ENCODE measurements at places on chromosomes 4 and X.
A peak's percentile ranks its signal among the peaks of the same experiment; 100 is the strongest.

DNA sequence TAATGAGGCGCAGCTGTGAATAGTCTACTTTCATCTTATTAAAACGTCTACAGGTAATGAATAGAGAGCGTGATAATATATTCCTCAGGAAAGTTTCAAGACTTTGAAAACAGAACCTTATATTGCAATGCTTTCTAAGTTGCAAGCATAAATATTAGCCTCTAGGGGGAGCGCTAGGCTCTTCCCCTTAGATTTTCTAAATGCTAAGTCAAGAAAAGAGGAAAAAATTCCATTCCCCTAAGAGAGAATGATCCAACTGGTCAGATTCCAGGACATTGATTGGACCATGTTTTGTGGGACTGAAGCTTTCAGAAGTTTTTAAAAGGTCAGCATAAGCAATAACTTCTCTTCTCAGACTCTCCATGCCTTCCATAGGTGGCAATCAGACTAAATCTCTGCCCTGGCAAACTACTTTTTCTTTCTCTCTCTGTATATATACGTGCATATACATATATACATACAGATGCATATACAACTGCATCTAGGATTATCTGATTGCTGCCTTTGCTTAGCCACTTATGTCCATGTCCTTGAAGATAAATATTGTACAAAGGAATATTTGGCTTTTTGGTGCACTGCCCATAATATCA is 492.9 kb downstream of the INPP4B start:
- no peak for DNase-seq

DNA sequence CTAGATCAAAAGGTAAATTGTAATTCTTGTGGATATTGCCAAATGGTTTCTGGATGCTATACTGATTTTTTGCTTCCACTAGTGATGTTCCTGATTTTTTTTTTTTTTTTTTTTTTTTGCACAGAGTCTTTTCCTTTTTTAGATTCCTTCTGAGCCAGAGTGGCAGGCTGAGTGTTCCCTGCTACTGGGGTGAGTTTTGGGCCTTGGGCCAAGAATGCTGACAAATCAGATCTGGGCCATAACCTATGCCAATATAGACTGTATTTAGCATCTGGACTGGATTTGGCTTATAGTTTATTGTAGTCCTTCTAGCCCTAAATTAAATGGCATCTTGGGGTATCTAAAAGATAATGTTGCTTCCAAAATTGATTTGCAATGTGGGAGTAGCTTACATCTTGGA is 52.8 kb downstream of the REPS2 start:
- DNase-seq: no peak

- DNase-seq: no peak
These were observed 31.5 kb downstream of the SMS start for GRCh38 chrX:21972046-21972445.

DNA sequence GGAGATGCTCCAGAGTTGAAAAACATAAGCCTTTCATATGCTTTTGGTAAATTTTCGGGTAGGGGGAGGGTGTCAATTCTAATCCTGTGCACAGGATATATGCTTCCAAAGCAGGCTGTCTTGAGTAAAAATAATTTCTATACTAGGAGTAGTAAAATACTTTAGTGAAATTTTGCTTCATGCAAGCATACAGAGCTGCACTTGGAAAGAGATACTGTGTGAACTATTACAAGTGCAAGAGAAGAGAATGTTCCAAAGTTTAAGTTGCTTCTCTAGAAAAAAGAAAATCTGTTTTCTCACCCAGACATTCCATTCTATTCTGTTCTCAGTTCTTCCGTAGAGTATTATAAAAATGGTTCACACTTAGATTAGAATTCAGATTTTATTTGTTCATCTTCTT is 324.6 kb upstream of the AADAT start:
- no peak for DNase-seq

DNA sequence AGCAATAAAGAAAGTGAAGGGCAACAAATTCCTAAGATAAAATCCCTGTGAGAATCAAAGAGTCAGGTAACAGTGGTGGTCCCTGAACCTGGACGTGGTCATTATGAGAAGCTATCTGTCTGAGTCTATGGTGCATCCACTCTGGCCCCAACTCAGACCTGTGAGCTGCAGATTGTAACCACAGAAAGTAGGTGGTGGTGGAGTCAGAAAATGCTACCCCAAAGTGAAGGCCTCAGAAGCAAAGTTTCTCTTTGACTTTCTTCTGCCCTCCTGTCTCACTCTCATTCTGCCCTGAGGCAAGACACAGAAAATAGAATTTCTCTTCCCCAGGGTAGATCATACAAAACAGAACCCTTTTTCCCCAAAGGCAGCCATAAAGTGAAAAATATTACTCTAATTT is 84.1 kb upstream of the NEIL3 start:
- no peak for DNase-seq

- DNase-seq: no peak
These were observed 6.7 kb upstream of the MSX1 start for GRCh38 chr4:4852591-4853362.

DNA sequence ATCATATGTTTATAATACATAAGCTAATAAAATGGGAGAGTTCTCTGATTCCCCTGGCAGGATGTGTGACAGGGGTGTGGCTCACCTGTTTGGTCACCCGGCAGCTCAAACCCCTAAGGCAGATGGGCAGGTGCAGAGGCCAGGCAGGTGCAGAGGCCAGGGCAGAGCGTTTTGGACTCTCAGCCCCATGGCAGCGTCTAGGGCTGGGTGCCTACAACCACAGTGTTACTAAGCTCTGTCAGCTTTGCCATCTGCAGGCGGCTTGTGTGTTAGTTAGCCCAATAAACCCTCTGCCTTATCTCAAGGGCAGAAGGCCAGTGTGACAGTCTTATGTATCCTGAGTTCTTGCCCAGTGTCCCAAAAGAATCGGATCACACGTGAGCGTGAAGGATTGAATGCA is 54.0 kb upstream of the UGT2B15 start:
- no peak for DNase-seq

GRCh38 chr4:82799006-82799881 is 648 bp upstream of the SCD5 start:
- peak; percentile 14 for DNase-seq

- DNase-seq: no peak
These were observed 171.6 kb downstream of the PCDH10 start for GRCh38 chr4:133320576-133321170.

DNA sequence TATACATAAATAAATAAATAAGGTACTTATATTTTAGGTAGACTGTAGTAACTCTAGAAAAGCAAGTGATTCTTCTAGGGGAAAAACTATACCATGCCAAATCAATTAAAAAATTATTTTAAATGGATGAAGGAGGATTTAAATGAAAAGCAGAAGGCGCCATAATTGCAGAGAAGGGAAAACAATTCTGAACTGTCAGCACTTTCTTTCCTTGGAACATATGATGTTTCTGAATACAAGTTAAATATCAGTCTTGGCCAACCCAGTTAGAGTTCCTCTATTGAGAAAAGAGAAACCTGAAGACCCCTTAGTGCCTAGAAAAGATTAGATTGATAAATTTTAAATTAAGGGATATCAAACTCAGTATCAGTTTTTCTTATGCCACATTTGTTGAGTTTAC is 75.8 kb downstream of the ADAM29 start:
- no peak for DNase-seq

GRCh38 chr4:8538076-8538702 is 42.0 kb upstream of the GPR78 start:
- DNase-seq: no peak
